ENCODE measurements at places on chromosomes 6 and 20.

- DNase-seq, result no peak
Measured at GRCh38 chr6:113843500-113844073, 13.6 kb upstream of the MARCKS start.

DNA sequence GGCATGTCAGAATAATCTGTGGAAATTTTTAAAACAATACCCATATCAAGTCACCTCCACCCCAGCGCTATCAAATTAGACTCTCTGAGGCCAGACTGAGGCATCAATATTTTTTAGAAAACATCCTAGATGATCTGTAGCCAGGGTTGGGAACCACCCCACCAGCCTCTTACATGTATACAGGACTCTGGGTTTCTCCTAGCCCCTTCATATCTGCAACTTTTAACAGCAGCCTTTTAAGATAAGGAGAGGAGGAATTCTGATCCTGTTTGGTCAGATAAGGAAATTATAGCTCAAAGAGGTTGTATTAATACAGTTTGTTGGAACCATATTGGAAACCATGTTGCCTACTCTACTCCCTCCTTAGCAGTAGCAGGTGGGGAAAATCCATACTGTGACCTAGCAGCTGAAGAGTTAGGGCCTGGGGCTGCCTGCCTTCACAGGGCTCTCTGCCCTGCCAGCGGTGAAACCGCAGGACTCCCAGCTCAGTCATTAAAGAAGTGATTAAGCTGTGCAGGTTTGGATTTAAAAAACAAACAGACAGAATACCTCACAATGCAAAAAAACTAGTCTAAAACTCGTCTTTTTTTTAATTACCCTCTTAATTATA, 30.0 kb downstream of the BRPF3 start:
- no peak for DNase-seq

DNA sequence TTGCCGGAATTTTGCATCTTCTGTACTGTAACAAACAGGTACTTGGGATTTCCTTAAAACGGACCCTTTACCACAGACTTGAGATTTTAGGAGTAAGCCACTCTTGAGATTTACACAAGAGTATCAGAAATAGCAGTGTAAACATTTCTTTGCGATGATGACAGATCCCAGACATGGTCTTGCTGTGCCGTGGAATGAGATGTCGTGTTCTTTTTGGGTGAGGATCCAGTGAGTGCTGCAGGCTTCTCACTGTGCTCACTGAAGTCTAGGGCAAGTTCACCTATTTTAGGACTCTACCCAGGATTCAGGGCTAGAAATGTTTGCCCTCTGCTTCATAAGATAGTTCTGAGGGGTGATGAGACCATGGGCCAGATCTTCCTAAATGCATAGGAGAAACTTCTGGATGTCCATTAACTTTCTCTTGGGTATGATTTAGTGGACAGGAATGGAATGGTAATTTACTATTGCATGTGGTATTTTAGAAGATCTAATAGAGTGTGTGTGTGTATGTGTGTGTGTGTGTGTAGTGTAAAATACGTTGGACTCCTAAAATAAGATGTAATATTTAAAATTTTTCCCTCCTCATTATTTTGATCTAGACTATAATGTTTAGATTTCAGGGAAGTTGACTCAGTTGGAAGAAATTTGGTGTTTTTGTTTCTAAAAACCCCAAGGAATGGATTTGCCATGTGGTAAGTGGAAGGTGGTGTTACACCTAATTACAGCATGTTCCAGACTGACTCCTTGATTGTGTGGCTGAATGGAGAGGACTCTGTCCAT, 8.5 kb downstream of the LRRC1 start:
- DNase-seq, result no peak

- no peak for DNase-seq
Measured at GRCh38 chr20:58981628-58982364, 740 bp downstream of the NELFCD start.

DNA sequence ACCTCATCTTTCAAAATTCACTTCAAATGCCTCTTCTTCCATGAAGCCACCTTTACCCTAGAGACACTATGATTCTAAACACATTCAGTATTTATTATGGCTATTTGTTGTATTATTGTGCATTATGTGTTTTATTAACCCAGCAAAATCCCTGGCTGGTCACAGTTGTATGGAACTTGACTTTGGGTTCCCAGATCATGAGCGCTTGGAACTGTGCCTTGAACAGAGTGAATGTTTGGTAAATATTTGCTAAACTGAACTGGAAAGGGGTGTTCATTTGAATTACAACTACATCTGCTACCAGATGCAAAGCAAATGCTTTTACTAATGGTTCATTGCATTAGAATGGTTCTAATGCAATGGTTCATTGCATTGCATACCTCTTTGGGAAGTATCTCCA, 259.8 kb downstream of the PKHD1 start:
- no peak for DNase-seq

DNA sequence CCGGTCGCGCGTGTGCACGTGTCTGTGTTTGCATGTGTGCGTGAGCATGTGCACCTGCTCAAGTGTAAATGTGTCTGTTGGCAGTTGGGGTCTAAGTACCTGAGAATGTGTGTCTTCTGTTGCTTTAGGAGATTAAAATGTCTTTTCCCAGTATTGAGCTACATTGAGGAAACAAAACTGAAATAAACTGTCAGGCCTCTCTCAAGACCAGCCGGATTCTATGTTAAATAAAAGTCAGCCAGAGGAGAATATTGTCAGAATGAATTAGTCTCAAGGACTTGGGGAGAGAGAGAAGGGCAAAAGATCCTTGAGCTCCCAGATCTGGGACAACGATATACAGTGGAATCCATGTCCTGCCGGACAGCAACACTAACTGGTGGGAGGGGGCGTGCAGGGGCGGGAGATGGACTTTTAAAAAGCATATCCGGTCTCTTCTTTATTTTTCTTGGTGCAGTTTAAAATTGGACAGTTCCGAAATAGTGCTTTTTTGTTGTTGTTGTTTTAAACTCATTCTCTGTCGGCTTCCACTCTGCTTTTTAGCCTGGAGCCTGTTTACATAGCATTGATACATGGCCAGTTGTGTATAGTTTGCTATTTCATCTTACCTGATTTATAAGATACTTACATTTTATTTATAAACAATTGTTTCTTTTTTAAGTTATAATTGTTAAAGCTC, 3.3 kb upstream of the TBX18 start:
- DNase-seq, result no peak

- DNase-seq, result no peak
Measured at GRCh38 chr6:90151576-90152422, 144.8 kb downstream of the BACH2 start.

GRCh38 chr6:29696147-29697125, 15.5 kb upstream of the ZFP57 start:
- no peak for DNase-seq

- DNase-seq, result no peak
Measured at GRCh38 chr6:152351742-152352141, 285.4 kb downstream of the SYNE1 start.

GRCh38 chr6:159996087-159996622, 27.3 kb downstream of the IGF2R start:
- DNase-seq, result no peak

DNA sequence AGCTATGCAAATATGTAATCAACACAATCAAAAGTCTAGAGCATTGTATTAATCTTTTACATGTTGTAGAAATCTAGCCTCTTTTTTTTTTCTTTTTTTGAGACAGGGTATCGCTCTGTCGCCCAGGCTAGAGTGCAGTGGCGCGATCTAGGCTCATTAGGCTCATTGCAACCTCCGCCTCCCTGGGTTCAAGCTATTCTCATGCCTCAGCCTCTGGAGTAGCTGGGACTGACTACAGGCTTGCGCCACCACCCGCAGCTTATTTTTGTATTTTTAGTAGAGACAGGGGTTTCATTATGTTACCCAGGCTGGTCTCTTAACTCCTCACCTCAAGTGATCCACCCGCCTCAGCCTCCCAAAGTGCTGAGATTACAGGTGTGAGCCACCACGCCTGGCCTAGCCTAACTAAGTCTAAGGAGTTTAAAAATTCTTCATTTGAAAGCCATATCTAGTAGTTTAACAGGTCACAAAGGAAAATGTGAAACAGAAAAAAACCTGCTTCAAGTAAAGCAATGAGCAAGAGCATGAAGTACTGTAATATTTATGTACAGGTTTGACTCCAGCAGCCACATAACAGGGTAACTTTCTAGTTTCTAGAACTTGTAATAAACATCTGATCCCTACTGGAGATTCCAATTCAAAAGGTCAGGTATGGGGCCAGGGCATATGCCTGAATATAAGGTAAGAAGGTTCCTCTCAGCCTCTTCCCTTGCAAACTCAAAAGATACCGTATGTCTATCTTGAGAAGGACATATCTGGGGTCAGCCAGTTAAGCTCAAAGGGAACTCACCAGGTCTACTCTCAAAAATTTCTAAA, 4.4 kb downstream of the CPNE1 start:
- peak; percentile 30 for DNase-seq

DNA sequence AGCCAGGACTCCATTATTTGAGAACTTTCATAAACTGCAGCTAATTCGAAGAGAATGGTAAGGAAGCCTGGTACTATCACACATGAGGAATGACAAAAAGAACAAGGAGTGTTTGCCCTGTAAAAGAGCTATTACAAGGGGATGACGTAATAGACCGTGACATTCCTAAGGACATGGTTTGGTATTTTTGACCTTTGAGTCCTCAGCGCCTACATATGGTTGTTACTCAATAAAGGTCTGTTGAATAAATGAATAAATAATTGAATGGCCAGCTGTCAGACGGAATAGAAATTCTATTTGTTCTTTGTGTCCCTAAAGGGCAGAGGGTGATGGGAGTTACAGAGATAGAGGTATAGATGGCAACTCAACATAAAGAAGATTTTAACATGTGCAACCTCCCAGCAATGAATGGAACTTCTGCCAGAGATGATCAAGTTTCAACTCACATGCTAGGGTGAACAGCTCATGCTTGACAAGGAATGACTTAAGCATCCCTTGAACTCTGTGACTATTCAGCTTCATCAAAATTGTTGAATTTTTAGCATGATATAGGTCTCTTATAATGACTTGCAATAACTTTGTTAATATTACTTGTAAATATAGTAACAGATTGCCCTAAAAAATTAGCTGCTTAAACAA, 115.4 kb downstream of the TENT5A start:
- no peak for DNase-seq

DNA sequence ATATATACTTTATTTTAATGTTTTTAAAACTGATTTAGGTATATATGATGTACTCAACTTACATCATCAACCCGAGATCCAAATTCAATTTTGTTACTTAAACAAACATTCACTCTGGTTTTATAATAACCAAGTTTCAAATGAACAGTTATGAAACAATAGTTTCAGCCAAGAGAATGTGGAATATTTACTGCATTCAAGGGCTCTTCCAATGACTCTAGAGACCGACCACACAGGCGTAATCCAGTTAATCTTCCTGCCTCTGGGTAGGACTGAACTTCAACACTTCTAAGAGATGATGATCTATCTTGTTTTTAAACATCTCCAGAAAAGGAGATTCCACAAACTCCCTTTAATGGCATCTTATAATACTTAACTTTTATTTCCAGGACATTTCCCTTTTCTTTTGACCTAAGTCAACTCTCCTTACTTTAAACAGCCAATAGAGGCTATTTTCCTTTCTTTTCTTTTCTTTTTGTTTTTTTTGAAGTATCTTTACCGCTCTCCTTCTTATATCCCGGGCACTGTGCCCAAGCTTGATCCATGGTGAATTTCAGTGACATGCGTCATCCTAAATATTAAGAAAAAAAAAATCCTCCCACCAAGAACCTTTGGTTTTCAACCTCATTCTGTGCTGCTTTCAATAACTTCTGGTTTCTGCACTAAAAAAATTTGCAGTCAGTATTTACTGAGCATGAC, 110.1 kb downstream of the KIF13A start:
- no peak for DNase-seq

- DNase-seq, result no peak
Measured at GRCh38 chr6:142842418-142843261, 102.3 kb downstream of the HIVEP2 start.

GRCh38 chr6:28258877-28259777, at the start of gene NKAPL:
Gene NKAPL, plus strand, starts transcription at chr6:28259297. Its CDS starts 75 bp downstream, at chr6:28259372.
- DNase-seq, result no peak

- DNase-seq, result no peak
Measured at GRCh38 chr20:9495701-9496100, 18.7 kb upstream of the LAMP5 start.

DNA sequence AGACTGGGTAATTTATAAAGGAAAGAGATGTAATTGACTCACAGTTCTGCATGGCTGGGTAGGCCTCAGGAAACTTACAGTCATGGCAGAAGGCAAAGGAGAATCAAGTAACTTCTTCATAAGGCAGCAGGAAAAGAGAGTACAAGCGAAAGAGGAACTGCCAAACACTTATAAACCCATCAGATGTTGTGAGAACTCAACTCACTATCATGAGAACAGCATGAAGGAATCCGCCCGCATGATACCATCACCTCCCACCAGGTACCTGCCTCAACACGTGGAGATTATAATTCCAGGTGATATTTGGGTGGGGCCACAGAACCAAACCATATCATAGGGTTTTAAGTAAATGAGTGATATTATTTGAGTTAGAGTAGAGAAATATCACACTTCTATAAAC, 189.3 kb downstream of the TSHZ2 start:
- DNase-seq, result no peak

DNA sequence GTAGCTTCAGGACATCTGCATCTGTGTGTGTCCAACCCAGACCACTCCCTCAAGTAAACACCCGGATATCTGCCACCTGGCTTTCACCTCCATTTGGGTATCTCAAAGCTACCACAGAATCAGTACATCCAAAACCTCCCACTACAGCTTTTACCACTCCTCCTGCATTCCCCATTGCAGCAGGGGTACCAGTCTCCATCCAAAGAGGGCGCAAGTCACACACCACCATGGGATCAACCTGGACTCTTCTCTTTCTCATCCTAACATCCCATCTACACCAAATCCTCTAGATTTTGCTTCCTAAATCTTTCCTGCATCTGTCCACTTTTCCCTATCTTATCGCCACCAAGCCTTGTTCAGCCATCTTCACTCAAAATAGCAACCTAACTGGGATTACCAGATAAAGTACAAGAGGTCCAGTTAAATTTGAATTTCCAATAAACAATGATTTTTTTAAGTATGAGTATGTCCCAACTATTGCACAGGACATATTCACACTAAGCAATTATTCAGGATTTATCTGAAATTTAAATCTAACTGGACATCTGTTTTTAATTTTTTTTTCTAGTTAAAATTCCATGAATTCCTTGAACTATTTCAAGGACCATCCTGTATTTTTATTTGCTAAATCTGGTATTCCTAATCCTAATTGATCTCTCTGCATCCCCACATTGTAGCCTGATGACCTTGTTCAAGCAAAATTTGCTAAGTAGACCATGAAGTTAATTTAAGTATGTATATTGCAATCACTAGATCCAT, 164.3 kb upstream of the MLN start:
- no peak for DNase-seq

DNA sequence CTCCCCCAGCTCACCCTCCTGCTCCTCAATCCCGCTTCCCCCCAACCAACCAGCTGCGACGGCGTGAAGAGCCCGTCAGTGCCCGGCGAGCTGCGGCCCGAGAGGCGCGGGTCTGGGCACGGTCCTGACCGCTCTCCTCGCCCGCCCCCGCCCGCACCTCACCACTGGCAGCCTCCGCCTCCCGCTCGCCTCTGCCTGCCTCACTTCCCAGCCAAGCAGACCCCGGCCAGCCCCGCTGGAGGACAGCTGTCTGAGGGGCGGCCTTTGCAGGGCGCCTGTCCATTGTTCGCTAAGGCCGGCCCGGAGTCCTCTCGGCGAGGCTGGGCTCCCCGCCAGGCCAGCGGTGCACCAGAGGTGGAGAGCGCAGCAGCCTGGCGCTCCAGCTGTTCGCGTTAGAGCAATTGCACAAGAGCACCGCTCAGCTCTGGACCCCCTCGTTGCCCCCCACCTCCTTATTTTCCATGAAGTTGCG, 1.3 kb downstream of the SOBP start:
- DNase-seq, result no peak

GRCh38 chr6:142258305-142258704, 43.5 kb upstream of the ADGRG6 start:
- no peak for DNase-seq

Data from osteocyte (in vitro differentiated cells).